ENCODE measurements at places on chromosomes 7 and 10. TPM values are rescaled to one million over a fixed set of nuclear protein-coding genes. Genes with fewer than 3 reads are reported as not detected.

Gene DENND2A
- 14.9 TPM for total RNA-seq

Gene RFC2
- total RNA-seq: 23.3 TPM

Gene ITPRID1
- not detected for total RNA-seq

DNA sequence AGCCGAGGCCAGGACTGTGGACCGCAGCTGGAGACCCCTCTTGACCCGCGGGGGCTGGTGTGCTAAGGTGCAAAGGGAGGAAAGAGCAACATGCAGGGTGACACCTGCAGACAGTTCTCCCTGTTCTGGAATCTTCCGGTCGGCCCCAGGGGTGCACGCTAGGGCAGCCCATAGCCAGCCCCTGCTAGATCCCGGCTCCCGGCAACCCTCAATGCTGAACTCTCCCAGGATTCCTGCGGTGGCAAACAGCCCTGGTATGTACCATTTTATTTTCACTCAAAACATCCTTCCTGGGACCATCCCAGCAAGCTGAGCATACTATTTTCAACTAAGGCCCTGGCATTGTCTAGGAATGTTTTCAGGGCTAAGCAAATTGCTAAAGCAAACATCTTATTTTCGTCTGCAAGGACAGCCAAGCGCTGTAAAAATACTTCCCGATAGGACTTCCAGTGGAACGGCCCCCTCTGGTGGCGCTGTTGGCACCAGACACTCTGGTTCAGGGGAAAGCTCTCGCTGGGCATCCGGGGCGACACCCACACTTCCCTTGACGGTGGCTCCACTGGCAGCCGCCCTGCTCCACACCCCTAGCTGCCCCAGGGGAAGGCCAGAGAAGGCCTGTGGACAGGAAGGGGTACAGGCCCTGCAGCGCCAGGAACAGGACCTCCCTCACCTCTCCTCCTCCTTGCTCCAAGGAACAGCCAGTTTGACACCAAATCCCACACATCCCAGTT lies 99.4 kb downstream of the CTBP2 start:
- DNase-seq: peak; percentile 90

DNA sequence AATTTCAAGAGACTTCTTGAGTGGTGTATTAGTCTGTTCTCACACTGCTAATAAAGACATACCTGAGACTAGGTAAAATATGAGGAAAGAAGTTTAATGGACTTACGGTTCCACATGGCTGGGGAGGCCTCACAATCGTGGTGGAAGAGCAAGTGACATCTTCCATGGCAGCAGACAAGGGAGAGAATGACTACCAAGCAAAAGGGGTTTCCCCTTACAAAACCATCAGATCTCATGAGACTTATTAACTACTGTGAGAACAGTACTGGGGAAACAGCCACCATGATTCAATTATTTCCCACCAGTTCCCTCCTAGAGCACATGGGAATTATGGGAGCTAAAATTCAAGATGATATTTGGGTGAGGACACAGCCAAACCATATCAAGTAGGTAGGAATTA lies 150.5 kb downstream of the PCDH15 start:
- DNase-seq: no peak

- no peak for DNase-seq
Observed at GRCh38 chr10:24513155-24513554, 210.5 kb downstream of the ARHGAP21 start.

GRCh38 chr7:14023838-14024237 lies 34.4 kb upstream of the ETV1 start:
- no peak for DNase-seq

Data from ureter (tissue), 1 donor.